NB4 (cell line): ENCODE measurements at places on chromosomes 2 and 18.

DNA sequence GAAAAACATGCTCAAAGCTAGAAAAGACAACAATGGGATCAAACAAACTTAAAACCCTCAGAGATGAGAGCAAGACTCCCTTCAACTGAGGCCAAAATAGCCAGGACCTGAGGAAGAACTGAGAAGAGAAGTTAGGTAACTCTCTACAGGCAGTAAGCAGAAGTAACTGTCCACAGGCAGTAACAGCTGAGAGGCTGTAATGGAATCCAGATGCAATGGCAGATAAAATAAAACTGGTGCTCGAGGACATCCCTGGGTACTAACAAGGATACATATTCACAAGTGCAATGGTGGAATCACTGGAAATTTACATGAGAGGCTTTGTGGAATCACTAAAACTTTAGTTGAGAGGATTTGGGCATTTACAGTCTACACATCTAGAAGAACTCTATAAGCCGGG is 30.4 kb upstream of the C2orf66 start:
- DNase-seq: peak; percentile 13

- DNase-seq: no peak
Measured at GRCh38 chr2:144583741-144584453, 64.0 kb upstream of the ZEB2 start.

DNA sequence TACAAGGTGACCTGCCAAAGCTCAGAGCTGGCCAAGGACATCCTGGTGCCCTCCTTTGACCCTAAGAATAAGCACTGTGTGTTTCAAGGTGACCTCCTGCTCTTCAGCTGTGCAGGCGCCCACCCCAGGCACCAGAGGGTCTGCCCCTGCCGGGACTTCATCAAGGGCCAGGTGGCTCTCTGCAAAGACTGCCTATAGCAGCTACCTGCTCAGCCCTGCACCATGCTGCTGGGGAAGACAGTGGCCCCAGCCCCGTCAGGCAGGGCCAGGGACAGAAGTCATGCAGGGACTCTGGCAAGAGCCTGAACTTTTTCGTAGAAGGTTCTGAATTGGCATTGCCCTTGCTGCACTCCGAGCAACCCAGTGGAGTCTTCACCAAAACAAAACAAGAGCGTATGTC is 194.8 kb downstream of the MGAT5 start:
- no peak for DNase-seq

- no peak for DNase-seq
Measured at GRCh38 chr2:23183733-23184132, 201.2 kb upstream of the KLHL29 start.

DNA sequence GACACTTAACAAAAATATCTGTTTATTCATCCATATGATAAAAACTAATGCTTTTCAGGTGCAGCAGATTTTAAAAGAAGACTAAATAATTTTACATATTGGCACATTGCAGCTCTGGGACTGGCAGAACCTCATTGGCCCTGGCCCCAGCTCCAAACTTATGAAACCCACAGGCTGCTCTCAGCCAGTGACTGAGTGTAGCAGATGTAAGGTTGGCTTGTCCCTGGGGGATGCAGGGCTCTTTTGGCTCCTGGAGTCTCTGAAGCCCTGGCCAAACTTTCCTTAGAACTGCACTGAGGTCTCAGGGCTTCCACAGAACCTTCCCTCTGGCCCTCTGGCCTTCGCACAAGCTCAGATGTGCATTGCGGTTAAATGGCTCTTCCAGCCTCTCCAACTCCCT is 725.0 kb upstream of the SOX11 start:
- DNase-seq: no peak

DNA sequence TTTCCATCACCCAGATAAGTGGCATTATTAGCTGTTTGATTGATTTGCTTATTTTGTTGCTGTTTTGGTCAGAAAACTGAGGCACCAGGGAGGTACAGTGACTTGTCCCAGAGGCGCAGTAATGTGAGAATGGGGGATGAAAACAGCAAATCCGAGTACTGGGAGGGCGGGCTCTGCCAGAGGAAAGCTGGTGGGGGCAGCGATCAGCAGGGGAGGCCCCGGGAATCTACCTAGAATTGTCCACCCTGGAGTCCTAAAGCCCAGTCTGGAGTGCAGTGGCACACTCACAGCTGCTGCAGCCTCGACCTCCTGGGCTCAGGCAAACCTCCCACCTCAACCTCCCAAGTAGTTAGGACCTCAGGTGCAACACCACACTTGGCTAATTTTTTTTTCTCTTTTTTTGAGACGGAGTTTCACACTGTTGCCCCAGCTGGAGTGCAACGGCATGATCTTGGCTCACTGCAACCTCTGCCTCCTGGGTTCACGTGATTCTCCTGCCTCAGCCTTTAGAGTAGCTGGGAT is 17.0 kb upstream of the PTMA start:
- DNase-seq: no peak
